ENCODE measurements at places on chromosomes 1 and 21.

GRCh38 chr1:246128494-246129069 is 378.5 kb downstream of the SMYD3 start:
- no peak for DNase-seq

GRCh38 chr21:40846587-40847411 is at the start of gene DSCAM:
DSCAM (minus strand) TSS chr21:40847158; CDS start chr21:40846661, 497 bp downstream.
- DNase-seq, result no peak

- no peak for DNase-seq
Observed at GRCh38 chr1:196088541-196088940, 519.7 kb downstream of the KCNT2 start.

GRCh38 chr1:114648503-114648902 is 21.3 kb downstream of the DENND2C start:
- no peak for DNase-seq

GRCh38 chr1:114455102-114455785 is 55.8 kb downstream of the TRIM33 start:
- no peak for DNase-seq

- DNase-seq, result no peak
Observed at GRCh38 chr1:99227056-99227897, 37.0 kb upstream of the PLPPR4 start.

DNA sequence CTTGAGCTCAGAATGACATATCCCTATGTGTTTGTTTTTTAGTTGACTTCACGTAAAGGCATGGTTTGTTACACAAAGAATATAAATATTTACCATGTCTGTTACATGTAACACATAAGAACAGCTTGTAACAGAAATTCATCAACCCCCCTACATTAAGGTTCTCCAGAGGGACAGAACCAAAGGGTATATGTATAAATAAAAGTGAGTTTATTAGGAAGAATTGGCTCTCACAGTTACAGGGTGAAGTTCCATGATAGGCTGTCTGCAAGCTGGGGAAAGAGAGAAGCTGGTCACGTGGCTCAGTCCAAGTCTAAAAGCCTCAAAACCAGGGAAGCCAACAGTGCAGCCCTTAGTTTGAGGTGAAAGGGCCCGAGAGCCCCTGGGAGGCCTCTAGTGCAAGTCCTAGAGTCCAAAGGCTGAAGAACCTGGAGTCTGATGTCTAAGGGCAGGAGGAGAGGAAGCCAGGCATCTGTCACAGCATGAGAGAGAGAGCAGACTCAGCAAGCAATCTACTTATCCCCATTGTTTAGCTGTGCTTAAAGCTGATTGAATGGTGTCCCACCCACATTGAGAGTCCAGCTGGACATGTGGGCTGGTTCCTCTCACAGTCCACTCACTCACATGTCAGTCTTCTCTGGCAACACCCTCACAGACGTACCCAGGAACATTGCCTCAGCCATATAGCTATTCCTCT is 15.8 kb downstream of the THRAP3 start:
- no peak for DNase-seq

DNA sequence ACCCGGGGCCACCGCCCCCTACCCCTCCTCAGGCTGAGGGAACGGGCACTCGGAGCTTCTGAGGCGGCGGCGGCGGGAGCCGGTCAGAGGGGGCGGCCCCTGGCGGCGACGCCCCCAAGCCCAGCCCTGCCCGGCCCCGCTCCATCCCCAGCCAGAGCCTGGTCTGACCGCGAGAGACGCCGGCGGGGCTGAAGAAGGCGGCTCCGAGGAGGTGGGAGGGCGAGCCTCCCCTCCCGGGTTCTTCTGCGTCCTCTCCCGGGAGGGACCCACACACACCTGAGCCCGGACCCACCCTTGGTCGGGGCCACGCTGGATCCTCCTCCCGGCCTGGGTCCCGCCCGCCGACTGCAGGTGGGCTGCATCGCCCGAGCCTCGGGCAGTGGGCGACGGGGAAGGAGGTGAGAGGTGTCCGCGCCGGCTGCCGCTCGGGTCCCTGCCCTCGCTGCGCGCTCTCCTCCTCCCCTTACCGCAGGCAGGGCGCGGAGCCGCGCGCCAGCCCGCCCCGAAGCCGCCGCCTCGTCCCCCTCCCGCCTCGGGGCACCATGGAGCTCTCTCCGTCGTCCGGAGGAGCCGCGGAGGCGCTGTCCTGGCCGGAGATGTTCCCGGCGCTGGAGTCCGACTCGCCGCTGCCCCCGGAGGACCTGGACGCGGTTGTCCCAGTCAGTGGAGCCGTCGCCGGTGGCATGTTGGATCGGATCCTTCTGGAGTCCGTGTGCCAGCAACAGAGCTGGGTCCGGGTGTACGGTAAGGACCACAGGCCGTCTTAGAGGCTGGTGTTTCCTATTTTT is at the start of gene RASAL2:
Gene RASAL2 (plus strand): TSS at position 154 of the 788 bp plus-strand sequence. CDS start 389 bp downstream, at position 543.
- no peak for DNase-seq

- peak; percentile 33 for DNase-seq
Observed at GRCh38 chr1:18948913-18949685, 7.4 kb downstream of the IFFO2 start.

GRCh38 chr1:227449741-227450441 is 113.5 kb upstream of the ZNF678 start:
- no peak for DNase-seq

- DNase-seq, result peak; percentile 57
Observed at GRCh38 chr1:41545996-41546832, 61.7 kb upstream of the EDN2 start.

DNA sequence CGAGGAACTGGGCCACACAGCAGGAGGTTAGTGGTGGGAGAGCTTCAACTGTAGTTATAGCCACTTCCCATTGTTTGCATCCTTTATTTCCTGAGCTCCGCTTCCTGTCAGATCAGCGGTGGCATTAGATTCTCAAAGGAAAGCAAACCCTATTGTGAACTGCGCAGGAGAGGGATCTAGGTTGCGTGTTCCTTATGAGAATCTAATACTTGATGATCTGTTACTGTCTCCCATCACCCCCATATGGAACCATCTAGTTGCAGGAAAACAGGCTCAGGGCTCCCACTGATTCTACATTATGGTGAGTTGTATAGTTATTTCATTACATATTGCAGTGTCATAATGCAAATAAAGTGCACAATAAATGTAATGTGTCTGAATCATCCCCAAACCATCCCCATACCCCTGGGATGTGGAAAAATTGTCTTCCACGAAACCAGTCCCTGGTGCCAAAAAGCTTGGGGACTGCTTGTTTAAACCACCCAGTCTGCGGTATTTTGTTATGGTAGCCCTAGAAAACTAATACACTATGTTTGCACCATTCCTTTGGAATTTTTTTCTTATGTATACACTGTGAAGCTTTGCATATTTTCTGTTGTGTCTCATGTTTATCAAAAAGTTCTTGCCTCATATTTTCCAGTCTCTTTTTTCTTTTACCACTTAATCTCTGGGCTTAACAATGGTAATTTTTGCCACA is 136.6 kb upstream of the IVNS1ABP start:
- DNase-seq, result peak; percentile 3

DNA sequence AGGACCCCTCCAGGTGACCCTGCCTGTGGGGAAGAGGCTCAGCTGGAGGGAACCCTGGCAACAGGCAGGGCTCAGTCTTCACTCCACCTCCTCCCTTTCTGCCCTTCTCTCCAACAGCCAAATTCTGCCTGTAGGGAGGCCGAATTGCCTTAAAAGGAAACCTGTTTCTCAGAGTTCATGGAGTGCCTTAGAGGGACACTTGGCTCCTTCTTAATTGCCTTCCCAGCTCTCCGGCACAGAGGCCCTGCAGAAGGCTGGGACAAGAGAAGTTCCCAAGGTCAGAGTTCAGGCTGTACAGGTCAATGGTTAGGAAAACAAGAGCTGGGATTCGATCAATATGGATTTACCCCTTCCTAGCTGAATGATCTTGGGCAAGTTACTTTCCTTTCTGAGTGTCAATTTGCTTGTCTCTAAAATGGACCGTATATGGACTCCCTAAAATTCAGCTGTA is 6.2 kb downstream of the CSRP1 start:
- no peak for DNase-seq

GRCh38 chr21:41926807-41927171 is 27.0 kb downstream of the C2CD2 start:
- no peak for DNase-seq

- DNase-seq, result no peak
Observed at GRCh38 chr1:203711251-203712007, 53.6 kb upstream of the LAX1 start.

DNA sequence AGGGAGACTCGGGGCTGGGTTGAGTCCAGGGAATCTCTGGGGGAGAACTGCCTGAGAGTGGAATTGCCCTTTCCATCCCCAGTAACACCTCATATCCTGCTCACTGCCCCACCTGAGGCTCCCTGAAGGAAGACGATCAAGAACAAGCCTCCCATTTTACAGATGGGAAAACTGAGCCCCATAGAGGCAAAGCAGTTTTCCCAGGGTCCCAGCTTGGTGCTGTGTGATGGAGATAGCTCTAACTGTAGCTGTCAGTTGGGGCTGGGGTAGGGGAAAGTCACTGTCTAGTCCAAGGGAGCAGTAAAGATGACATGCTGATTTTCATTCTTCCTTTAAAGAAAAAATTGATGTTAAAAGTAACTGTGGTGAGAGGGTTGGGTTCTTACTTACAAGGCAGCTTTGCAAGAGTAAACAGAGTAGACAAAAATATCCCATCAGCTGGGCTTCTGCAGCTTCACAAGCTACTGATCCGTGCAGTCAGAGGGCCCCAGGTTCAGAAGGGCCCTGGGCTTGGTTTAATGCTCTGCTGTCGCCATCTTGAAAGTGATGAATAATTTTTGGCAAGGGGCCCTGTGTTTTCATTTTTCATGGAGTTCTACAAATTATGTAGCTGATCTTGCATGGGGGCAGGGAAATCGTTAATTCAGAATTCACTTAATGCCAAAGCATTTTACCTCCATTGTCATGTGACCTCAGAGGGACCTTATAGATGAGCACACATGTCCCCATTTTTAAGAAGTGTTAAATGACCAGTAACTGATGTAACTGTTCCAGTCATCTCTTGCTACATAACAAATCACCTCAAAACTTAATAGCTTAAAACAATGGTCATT is 17.6 kb upstream of the TNFRSF1B start:
- no peak for DNase-seq

GRCh38 chr1:83860490-83861221 is 138.3 kb downstream of the TTLL7 start:
- DNase-seq, result peak; percentile 16

DNA sequence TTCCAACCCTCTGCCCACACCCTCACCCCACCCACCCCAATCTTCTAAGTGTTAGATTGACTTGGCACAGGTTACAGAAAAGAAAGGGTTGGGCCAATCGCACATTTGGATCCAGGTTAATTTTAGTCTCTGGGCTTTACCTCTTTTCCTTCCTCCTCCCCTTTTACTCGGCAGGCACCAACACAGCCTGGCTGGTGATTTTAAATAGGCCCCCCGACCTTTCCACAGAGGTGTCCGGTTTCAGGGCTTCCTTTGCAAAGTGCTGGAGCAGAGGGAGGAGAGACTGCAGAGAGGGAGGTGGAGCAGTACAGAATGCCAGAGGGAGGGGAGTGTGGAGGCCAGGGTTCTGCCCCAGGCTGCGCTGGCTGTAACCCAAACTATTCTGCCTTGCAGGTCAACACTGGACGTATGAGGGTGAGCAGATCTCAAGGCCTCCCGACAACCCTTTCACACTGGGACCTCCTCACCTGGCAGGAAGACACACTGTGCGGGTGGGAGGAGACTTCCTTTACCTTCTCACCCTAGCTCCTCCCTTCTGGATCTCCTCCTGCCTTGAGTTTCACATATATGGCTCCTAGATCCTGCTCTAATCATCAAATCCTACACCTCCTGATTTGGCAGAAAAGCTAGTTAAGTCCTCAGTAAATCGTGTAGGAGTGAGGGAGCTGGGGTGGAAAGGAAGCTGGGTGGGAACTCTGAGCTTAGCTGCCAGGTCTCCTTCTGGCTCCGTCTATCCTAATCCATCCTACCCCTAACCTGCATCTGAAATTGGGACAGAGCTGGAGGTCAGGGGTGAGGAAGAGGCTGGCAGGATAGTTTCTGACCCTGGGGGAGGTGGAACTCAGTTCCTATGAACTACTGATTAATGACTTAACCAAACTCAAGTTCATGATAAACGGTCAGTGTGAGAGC is 2.4 kb downstream of the CA14 start:
- DNase-seq, result no peak

- no peak for DNase-seq
Observed at GRCh38 chr1:18938008-18938706, 18.3 kb downstream of the IFFO2 start.

- no peak for DNase-seq
Observed at GRCh38 chr1:15254559-15254958, 7.5 kb downstream of the FHAD1 start.

GRCh38 chr1:36748466-36748865 is 265.8 kb upstream of the CSF3R start:
- DNase-seq, result no peak

GRCh38 chr1:9434247-9435152 is 104.8 kb upstream of the SLC25A33 start:
- no peak for DNase-seq

- DNase-seq, result no peak
Observed at GRCh38 chr1:8448911-8449661, 131.2 kb downstream of the SLC45A1 start.

GRCh38 chr1:33143176-33143575 is 38.7 kb downstream of the TRIM62 start:
- DNase-seq, result no peak

DNA sequence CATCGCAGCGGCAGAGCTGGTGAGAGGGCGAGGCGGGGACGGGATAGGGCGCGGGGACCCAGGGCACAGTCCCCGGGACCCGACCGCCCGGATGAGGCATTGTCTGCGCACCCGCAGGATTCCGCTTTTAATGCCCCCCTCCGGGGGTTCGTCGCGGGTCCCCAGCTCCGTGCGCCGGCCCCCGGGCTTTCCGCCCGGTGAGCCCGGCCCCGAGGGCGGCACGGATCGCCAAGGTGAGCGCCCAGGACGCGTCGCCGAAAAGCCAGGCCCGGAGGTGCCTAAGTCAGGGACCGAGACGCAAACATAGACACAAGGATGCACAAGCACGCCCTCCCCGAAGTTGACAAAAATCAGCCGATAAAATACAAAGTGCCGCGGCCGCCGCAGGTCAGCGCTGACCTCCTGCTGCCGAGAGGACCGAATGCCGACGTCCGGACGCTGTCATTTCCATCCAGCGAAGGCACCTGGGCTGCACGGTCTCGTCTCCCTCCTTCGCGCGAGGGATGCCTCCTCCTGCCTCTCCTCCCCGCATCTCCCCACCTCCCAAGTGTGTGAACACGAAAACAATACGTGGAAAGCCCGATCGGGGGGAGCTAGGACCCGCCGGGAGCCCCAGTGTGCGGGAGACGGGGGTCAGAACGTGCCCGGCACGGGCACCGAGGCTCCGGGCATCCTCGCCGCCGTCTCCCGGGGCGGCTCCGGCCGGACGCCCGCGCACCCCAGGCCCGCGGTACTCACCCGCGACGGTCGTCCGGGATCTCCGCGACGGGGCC is 101.1 kb upstream of the SOD1 start:
- no peak for DNase-seq

DNA sequence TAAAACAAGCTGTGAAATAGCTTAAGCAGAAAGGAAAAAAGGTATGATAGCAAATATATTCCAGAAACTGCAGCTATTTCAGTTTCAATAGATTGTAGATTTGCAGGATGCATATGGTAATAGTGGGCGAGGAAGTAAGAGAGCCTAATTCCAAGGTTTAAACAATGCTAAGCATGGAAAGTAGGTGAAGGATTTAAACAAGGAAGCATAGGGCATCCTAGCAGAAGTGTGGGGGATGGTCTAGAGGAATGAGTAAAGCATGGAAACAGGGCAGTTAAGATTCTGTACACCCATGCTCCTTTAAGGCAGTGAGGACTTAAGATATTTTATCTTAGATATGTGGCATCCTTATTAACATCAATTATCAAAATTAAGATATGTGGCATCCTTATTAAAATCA is 2.6 kb downstream of the IVNS1ABP start:
- DNase-seq, result no peak

- DNase-seq, result peak; percentile 76
Observed at GRCh38 chr21:29181799-29182470, 51.5 kb downstream of the MAP3K7CL start.
